ENCODE measurements at places on chromosomes 13 and 19.
A peak's percentile ranks its signal among the peaks of the same experiment; 100 is the strongest.

- DNase-seq: no peak
Observed at GRCh38 chr13:74027161-74027779, 106.9 kb downstream of the KLF12 start.

DNA sequence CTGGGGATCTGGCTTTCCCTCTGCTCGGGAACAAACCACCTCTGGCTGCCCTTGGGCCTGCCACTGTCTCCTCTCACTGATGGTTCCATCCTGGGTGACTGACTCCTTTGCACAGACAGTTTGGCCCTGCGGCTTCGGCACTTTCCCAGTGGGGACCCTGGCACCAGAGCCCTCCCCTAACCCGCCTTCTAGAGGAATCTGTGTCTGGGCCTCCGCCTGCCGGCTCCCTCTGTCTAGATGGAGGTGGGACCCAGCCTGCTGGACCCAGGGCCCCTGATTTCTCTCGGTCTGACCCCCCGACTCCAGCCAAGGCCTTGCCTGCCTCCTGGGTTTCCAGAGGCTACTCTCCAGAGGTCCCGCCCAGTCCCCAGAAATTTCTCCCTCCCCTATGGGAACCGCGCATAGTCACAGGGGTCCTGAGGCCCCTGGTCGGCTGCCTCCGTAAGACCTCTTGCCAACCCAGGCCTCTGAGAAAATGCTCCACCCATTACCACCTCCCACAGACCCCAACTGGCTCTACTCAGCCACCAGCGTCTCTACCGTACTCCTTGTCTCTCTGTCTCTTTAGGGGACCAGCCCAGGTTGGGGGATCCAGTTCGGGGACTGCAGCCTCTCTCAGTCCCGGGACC is 2.7 kb downstream of the CCDC106 start:
- no peak for DNase-seq

GRCh38 chr13:33913829-33914228 is 95.9 kb downstream of the RFC3 start:
- DNase-seq: no peak

DNA sequence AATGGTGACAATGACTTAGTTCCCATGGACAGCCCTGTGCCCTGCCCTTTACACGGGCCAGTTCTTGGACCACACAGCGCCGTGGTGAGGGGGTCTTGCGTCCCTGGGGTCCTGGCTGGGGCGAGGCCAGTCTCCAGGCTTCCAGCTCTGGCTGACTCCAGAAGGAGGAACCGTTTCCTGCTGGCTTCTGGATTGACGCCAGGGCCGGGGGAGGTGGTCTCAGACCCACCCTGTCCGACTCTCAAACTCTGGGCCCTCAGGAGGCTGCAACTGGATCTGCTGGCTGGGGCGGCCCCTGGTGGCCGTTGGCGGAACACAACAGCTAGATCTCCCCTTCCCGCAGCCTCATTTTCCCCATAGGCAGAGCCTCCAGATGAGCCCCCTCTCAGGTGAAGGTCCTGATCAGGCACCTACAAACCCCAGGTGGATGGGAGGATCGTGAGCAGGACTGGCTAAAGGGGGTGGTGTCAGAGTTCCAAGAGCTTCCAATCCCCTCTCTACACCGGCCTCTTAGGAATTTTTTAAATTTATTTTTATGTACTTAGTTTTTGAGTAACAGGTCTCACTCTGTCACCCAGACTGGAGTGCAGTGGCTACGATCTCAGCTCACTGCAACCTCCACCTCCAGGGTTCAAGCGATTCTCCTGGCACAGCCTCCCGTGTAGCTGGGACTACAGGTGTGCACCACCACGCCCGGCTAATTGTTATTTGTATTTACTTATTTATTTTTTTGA is 8.0 kb downstream of the CCDC194 start:
- DNase-seq: peak; percentile 68

DNA sequence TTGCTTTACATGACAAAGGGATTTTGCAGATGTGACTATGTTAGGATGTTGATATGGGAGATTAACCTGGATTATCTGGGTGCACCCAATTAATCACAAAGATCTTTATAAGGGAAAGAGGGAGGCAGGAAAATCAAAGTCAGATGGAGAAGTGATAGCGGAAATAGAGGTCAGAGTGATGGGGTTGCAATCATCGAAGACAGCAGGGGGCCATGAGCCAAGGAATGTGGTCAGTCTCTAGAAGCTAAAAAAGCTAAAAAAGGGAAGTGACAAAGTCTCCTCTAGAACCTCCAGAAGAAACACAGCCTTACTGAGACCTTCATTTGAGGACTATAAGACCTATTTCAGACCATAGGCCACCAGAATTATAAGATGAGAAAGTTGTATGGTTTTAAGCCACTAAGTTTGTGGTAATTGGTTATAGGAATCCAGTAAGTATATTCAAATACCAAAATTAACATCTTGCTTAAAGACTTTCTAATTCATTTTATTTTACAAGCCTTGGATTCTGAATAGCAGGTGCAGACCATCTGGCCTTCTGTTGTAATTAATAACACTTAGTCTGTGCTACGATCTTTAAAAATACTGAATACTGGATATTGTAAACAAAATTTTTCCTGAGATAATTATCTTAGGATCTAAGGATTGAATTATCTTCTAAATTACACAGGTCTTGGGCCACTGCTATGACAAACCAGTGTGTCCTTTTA is 493.4 kb upstream of the PCDH20 start:
- DNase-seq: peak; percentile 64

GRCh38 chr19:1830978-1831377 is 17.3 kb downstream of the REXO1 start:
- no peak for DNase-seq

GRCh38 chr13:20714563-20715329 is 11.2 kb downstream of the IL17D start:
- no peak for DNase-seq

DNA sequence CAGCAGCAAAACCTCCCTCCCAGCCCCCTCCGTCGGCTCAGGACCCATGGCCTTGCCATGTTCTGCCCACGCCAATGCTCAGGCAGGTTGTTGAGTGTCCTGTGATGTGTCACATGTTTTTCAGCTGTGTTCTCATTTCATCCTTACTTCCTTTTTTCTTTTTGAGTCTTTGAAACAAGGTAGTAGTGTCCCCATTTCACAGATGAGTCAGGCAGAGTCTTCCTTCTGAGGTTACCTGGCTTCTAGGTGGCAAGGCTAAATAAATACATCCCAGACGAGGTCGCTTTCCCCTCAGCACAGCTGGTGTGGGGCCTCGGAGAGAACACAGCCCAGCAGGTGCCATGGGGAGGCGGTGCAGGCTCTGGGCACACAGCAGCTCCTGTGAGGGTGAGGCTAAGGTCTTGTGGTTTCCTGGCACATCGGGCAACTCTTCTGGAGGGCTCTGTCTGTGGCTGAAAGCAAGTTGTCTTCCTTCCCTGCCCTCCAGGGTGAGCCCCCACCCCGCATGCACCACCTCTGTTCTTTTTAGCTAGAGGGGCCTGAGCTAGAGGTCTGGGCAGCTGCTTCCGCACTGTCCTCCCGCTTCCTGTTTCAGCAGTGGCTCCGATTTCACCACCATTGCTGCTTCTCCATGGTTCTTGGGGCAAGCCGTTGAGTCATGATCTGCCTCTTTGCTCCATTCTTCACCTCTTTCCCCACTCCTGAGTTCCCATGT is 15.1 kb downstream of the PRAM1 start:
- peak; percentile 100 for DNase-seq

GRCh38 chr13:112255550-112256120 is 120.5 kb upstream of the SPACA7 start:
- no peak for DNase-seq

DNA sequence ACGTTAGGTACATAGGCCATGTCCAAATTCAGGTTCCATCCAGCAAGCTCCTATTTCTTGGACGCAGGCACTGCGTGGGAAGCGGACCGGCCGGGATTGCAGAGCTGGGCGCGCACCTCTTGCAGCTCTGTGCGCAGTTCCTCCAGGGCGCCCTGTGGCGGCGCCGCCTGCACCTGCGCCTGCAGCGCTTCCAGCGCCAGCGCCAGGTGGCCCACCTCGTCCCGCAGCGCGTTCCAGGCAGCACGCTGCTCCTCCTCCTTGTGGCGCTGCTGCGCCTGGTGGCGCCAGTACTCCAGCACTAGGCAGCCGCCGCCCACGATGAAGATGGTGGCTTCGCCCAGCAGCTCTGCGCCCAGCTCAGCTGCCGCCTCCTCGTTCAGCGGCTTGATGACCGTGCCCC is 31.1 kb downstream of the OPA3 start:
- DNase-seq: no peak

DNA sequence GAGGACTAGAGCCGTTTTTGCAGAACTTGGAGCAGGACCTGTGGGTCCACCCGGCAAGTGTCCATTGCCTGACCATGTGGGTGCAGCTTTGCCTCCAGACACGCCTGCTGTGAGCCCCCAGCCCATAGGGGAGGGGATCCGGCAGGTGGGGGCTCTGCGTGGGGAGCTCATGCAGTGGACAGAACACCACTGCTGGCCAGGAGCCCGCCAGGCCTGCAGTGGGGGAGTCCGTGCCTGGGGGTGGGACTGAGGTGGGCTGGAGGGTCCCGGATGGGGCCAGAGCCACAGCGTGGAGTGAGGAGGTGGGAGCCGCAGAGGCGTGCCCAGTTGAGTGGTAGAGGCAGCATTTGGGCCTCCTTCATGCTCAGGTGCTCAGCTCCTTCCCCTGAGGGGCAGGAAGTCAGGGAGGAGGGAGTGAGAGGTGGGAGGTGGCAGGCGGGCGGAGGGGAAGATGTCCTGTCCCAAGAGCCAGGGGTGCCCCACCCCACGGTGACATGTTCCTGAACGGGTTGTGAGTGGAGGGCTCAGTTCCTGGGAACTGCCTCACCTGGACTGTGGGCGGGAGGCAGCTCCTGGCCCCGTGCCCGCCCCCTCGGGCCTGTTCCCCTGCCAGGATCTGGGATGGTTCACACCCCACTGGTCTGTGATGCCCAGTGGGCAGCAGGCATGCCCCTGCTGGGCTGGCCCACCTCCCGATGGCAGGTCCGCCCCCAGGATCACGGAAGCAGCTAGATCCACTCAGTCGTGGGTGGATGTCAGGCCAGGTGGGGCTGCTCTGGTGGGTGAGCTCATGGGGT is 8.8 kb downstream of the ADAT3 start:
- DNase-seq: no peak

DNA sequence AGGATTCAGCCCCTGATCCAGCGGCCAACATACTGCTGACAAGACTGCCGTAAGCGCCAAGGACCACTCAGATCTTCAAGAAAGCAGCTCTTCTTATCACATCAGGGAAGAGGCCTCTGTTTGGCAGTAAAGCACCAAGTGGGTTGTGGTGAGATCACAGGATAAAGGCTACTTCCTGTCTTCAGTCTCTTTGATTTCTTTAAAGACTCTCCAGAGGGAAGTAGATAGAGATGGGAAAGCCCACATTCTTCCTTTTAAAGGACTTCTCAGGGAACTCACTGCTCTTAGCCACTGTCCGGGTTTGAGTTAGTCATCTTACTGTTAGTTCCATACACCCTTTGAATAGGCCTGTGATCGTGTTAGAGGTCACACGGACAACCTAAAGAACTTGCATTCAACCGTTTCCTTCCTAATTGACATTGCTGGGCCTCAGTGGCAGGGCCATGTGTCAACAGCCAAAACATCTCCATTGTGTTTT is 47.2 kb upstream of the POMP start:
- peak; percentile 78 for DNase-seq

- DNase-seq: no peak
Observed at GRCh38 chr13:113178896-113179167, 20.4 kb downstream of the PROZ start.

DNA sequence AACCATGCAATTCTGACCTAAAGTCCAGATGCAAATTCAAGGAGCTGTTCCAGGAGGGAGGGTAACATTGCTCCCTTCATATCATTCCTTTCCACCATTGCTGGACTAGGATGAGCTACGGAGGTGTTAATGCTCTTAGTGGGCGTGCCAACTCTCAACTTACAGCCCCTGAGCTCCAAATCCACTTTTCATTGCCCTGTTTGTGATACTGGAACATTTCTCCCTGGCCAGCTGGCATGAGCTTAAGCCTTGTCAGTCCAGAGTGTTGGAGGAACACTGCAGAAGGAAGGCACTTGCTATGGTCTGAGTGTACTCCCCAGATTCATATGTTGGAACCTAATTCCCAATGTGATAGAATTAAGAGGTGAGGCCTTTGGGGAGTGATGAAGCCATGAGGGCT is 70.4 kb upstream of the FARP1 start:
- DNase-seq: no peak

DNA sequence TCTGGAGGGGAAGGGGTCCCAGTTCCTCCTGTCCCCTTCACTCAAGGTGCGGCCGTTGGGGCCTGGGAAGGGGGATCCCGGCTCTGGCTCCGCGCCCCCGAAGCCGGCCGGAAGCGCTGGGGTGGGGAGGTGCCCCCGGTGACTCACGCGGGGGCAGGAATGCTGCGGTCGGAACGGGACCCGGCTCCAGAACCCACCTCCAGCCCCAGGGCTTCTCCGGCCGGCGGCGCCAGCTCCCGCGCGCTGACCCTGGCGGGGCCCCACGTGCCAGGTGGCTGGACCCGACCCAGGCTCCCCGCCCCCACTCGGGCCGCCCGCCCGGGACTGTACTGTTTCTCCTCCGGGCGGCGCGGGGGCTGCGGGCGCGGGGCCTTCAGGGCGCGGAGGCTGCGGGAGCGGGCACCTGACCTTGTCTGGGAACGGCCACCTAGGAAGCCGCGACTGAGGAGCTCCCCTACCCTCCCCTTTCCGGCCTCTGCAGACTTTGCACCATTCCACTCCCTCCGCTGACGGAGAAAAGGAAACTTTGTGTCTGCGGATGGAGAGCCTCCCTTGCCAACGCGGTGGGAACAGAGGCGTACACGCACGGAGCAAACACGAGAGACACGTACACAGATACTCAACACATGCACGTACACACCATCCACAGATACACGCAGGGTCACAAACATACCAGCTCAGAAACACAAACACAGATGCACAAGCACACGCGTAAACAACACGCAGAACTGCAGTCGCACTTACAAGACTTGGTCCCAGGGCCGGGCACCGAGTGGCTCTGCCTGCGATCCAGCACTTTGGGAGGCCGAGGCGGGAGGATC is 7.2 kb downstream of the AXL start:
- DNase-seq: peak; percentile 81

DNA sequence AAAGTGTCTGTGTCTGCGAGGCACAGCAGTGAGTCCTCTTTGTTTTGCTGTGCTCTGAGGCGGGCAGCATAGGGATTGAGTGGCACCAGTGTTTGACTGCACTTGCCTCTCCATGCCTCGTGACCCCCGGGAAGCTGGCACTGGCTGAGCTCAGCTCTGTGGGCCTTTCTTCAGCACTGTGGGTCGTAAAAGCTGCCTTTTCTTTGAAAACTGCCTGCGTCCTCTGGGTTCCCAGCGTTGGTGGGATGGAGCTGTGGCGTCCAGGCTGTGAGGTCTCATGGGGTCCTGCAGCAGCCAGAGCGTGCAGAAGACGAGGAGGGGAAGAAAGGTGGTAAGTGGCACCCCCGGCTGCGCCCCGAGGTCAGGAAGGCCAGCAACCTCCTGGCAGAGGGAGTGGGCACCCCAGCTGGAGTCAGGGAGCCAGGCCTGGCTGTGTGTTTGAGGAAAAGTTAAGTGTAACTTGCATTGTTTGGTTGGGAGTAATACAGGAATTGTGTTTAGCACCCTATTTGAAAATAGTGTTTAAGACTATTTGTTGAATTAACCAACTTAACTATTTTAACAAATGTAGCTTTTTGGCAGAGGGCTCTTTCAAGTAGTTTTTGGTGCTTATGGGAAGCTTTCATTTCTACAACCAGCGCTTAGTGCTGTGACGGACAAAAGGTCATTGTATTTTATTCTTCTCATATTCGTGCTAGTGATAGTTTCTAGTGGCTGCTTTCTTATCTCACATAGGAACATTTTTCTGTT is 79.3 kb upstream of the TEX29 start:
- DNase-seq: no peak
